ENCODE measurements at places on chromosomes 1 and 21.
A peak's percentile ranks its signal among the peaks of the same experiment; 100 is the strongest.

GRCh38 chr1:15053153-15053552, 100.4 kb upstream of the TMEM51 start:
- DNase-seq, result no peak

DNA sequence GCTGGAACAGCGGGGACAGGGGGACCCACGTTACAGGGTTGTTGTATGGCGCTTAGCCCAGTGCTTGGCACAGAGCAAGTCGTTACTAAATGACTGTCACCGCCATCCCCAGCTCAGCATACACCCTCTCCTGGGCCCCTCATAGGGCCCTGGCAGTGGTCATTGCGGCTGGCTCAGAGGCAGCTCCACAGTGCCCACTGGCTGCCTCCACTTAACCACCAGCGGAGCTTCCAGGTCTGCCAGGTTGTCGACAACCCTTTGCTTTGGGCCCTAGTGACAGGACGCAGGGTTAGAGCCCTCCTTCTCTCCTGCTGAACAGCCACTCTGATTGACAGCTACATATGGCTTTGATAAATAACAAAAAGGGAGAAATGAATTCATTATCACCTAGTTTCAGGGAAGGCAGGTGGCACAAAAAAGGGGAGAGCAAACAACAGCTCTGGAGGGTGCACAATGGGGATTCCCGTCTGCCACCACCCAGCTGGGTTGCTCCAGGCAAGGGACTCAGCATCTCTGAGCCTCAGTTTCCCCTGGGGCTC, 4.8 kb downstream of the EFHD2 start:
- DNase-seq, result no peak

- DNase-seq, result peak; percentile 40
Measured at GRCh38 chr1:36109041-36109679, 15.9 kb downstream of the COL8A2 start.

- DNase-seq, result no peak
Measured at GRCh38 chr1:50308878-50309277, 114.4 kb downstream of the DMRTA2 start.

GRCh38 chr1:151513626-151514121, 2.5 kb downstream of the CGN start:
- no peak for DNase-seq

GRCh38 chr1:7076572-7076971, 291.3 kb downstream of the CAMTA1 start:
- no peak for DNase-seq

- DNase-seq, result no peak
Measured at GRCh38 chr1:241542199-241542907, 10.2 kb downstream of the KMO start.
